ENCODE measurements at places on chromosomes 7 and 10. TPM values are rescaled to one million over a fixed set of nuclear protein-coding genes. Genes with fewer than 3 reads are reported as not detected.

Gene MTPN
- 110 TPM for total RNA-seq

- no peak overlapping the region for H3K4me3 ChIP-seq
- no peaks in the 10 kb centered on the region for H3K4me1 ChIP-seq
- no peaks in the 10 kb centered on the region for H3K27me3 ChIP-seq
- H3K36me3 ChIP-seq: no peaks in the 10 kb centered on the region
These were observed 708.9 kb downstream of the POM121L12 start for GRCh38 chr7:53744403-53744760.

DNA sequence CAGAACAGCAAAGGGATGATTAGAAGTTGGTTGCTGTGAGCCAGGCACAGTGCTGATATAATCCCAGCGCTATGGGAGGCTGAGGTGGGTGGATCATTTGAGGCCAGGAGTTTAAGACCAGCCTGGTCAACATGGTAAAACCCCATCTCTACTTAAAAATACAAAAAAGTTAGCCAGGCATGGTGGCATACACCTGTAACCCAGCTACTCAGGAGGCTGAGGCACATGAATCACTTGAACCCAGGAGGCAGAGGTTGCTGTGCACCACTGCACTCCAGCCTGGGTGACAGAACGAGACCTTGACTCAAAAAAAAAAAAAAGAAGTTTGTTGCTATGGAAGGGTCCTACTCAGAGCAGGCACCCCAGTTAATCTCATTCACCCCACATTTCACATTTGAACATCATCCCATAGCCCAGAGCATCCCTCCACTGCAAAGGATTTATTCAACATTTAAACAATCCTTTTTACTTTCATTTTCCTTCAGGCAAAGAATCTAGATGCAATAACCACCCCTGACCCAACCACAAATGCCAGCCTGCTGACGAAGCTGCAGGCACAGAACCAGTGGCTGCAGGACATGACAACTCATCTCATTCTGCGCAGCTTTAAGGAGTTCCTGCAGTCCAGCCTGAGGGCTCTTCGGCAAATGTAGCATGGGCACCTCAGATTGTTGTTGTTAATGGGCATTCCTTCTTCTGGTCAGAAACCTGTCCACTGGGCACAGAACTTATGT, 4.1 kb downstream of the IL6 start:
- H3K4me3 ChIP-seq: no peak overlapping the region
- DNase-seq: peak; percentile 59
- H3K36me3 ChIP-seq: no peaks in the 10 kb centered on the region

DNA sequence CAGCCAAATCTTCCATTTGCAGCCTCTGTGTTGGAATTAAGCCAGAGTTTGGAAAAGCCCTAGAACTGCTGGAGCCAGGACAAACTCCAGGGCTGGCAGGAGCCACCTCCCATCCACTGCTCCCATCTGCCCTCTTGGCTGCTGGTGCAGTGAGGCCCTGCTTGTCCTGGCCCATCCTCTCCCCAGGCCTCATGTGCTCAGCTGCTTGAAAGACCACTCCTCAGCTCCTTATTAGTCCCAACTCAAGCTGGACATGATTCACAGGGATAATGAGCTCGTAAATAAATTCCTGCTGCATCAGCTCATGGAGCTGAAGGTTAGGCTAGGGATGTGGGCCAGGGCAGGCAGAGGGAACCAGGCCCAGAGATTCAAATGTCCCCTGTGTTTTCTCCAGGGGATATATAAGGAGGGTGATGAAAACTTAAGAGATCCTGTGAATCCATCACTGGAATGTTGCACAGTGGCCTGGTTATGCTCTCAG, 282.8 kb downstream of the RPS24 start:
- DNase-seq: no peak
- H3K4me1 ChIP-seq: peaks cover 9% of the 10 kb centered on the region
- no peaks in the 10 kb centered on the region for H3K36me3 ChIP-seq
- H3K4me3 ChIP-seq: no peak overlapping the region
- no peak overlapping the region for H3K27ac ChIP-seq
- H3K27me3 ChIP-seq: no peaks in the 10 kb centered on the region

- no peaks in the 10 kb centered on the region for H3K4me1 ChIP-seq
- H3K4me3 ChIP-seq: no peak overlapping the region
- H3K27me3 ChIP-seq: peaks cover 44% of the 10 kb centered on the region
- no peaks in the 10 kb centered on the region for H3K36me3 ChIP-seq
- no peak overlapping the region for H3K27ac ChIP-seq
These were observed 353 bp downstream of the MOGAT3 start for GRCh38 chr7:101200504-101200861.

- DNase-seq: no peak
- H3K36me3 ChIP-seq: no peaks in the 10 kb centered on the region
- no peaks in the 10 kb centered on the region for H3K4me1 ChIP-seq
- H3K4me3 ChIP-seq: no peak overlapping the region
- no peaks in the 10 kb centered on the region for H3K27me3 ChIP-seq
- no peak overlapping the region for H3K27ac ChIP-seq
These were observed 26.0 kb upstream of the GLI3 start for GRCh38 chr7:42262964-42263363.

GRCh38 chr10:46267132-46267985, 19.4 kb upstream of the ANTXRL start:
- H3K27me3 ChIP-seq: no peaks in the 10 kb centered on the region
- no peak for DNase-seq
- no peak overlapping the region for H3K4me3 ChIP-seq
- no peak overlapping the region for H3K27ac ChIP-seq
- H3K36me3 ChIP-seq: no peaks in the 10 kb centered on the region
- peaks cover 9% of the 10 kb centered on the region for H3K4me1 ChIP-seq

- H3K4me3 ChIP-seq: no peak overlapping the region
- H3K36me3 ChIP-seq: peaks cover 3% of the 10 kb centered on the region
- no peaks in the 10 kb centered on the region for H3K27me3 ChIP-seq
- no peak overlapping the region for H3K27ac ChIP-seq
These were observed 930 bp downstream of the GARIN1A start for GRCh38 chr7:128672927-128673517.

Gene ENKUR
- not detected for total RNA-seq

Gene MCM10
- total RNA-seq: 4.8 TPM

DNA sequence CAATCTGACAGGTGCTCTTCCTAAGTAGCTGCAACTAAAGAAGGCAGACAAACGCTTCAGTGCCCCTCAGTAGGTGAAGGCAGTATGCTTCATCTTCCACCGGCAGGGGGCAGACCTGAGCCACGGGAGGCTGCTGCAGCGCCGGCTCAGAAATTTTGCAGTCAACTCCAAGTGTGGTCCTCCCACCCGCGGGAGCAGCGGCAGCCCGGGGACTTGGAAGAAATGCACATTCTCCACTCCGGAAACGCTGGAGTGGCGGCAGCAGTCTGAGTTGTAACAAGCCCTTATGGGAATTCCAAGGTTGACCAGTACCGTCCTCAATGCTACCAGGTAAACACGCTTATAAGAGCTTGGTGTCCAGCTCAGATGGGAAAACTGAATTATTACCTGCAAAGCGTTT, 3.4 kb downstream of the IGFBP3 start:
- peaks cover 54% of the 10 kb centered on the region for H3K27me3 ChIP-seq
- H3K4me1 ChIP-seq: peaks cover 5% of the 10 kb centered on the region
- H3K27ac ChIP-seq: no peak overlapping the region
- peak; percentile 80 for DNase-seq

DNA sequence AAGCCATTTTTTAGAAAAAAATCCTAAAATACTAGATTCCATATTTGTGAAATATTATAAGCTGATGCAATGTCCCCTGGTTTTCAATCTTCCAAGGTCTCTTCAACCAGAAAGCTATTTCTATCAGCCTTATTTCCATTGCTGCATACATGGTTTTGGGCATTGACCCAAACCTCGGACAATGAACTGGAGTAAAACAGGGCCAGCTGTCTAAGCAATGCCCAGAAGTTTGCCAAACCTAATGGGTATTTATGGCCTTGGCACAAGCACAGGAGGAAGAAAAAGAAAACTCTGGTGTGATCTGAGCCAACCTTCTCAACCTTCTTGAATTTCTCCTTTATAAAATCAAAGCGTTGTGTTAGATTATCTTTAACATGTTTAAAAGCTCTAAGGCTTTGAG, 402.3 kb downstream of the DNAJB9 start:
- H3K4me3 ChIP-seq: no peak overlapping the region
- H3K27ac ChIP-seq: no peak overlapping the region
- H3K4me1 ChIP-seq: no peaks in the 10 kb centered on the region
- peak; percentile 0 for DNase-seq

GRCh38 chr10:69281507-69282413, 3.5 kb downstream of the HK1 start:
- H3K27ac ChIP-seq: no peak overlapping the region
- no peaks in the 10 kb centered on the region for H3K36me3 ChIP-seq
- H3K27me3 ChIP-seq: no peaks in the 10 kb centered on the region
- no peak overlapping the region for H3K4me3 ChIP-seq
- H3K4me1 ChIP-seq: peaks cover 14% of the 10 kb centered on the region

DNA sequence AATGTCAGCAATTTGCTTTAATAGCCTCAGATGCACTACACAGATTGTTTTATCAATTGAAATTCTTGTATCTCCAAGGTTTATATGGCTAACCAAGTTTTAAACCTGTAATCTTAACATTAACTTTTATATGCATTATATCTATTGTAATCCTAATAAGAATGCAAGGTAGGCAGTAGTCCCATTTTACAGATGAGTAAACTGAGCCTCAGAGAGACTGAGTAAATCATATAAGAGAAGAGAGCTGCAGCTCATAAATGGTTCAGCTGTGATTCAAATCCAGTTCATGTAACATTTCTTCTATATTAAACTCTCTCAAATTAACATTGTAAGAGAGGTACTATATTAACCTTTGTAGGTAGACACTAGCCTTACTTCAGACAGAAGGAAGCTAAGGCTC, 44.0 kb downstream of the MALSU1 start:
- no peaks in the 10 kb centered on the region for H3K27me3 ChIP-seq
- no peak overlapping the region for H3K27ac ChIP-seq
- H3K4me1 ChIP-seq: no peaks in the 10 kb centered on the region
- no peak for DNase-seq
- H3K4me3 ChIP-seq: no peak overlapping the region
- H3K36me3 ChIP-seq: peaks cover 81% of the 10 kb centered on the region

DNA sequence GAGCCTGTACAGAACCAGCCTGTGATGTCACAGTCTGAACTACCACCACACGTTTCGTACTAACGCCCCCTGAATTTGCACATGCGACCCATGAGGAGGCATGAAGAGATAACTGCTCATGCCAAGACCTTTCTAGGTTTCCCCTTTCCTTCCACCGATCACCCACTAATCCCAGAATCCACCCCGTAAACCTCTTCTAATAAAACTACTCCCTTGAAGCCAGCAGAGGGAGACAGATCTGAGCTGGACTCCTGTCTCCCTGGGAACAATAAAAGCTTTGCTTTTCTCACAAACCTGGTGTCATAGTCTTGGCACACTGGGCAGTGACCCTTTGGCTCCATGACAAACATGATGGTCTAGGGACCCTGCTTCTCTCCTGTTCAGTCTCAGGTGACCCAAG, 144.5 kb downstream of the FRMD4A start:
- H3K27me3 ChIP-seq: no peaks in the 10 kb centered on the region
- H3K4me1 ChIP-seq: no peaks in the 10 kb centered on the region

DNA sequence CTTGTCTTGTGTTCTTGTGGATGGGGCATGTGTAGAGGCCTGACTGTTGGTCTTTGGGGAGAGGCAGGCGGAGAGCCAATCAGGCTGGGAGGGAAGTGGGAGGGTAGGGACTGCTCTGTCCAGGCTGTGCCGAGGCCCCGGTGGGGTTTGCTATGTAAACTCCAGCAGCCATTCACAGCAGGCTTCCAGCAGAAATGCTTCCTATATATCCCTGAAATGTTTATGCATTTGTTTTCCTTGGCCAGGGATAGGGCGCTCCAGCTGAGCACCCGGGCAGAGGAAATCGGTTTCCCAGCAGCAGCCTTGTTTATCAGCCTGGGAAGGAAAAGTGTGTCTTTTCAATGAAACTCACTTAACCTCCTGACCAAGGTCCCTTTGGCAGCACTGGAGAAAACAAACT, 18.3 kb upstream of the AQP1 start:
- peak; percentile 87 for DNase-seq
- no peaks in the 10 kb centered on the region for H3K36me3 ChIP-seq
- peaks cover 16% of the 10 kb centered on the region for H3K4me1 ChIP-seq
- H3K4me3 ChIP-seq: no peak overlapping the region
- H3K27ac ChIP-seq: no peak overlapping the region

GRCh38 chr7:6546498-6547251, 4.6 kb downstream of the GRID2IP start:
- DNase-seq: no peak
- H3K4me1 ChIP-seq: no peaks in the 10 kb centered on the region
- H3K27me3 ChIP-seq: no peaks in the 10 kb centered on the region
- no peak overlapping the region for H3K27ac ChIP-seq

Gene TRPV5
- total RNA-seq: not detected

- no peak for DNase-seq
- H3K27ac ChIP-seq: no peak overlapping the region
- H3K4me1 ChIP-seq: no peaks in the 10 kb centered on the region
- H3K36me3 ChIP-seq: no peaks in the 10 kb centered on the region
- no peak overlapping the region for H3K4me3 ChIP-seq
These were observed 43.1 kb downstream of the CDH23 start for GRCh38 chr10:71439670-71440425.

Gene SAP25
- 1.5 TPM for total RNA-seq

GRCh38 chr7:98934267-98934666, 55.9 kb downstream of the TRRAP start:
- peak overlapping the region; percentile 57 for H3K27ac ChIP-seq
- peaks cover 82% of the 10 kb centered on the region for H3K36me3 ChIP-seq
- no peak overlapping the region for H3K4me3 ChIP-seq

DNA sequence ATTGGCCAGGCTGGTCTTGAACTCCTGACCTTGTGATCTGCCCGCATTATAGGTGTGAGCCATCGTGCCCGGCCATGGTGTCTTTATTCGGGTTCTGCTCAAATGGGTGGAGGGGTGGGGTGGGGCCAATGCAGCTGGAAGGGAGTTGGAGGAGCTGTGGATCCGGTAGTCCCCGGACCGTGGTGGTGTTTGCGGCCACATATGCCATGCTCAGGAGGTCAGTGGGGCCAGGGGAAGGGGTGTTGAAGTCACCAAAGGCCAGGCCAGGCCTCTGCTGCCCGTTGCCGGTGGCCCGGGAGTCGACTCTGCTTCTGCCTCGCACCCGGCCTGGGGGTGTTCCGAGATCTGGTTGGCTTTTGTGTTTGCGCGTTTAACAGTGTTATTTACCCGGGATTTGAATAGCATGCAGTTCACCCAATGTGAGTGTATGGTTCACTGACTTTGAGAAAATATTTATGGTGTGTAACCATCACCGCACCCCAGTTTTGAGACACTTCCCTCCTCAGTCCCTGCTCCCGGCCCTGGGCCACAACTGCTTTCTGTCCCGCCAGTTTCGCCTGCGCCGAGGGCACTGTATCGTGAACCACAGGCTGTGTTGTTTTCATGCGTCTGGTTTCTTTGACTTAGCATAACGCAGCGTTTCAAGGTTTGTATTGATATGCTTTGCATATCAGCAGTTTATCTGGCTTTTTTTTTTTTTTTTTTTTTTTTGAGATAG, 10.7 kb downstream of the INPP5A start:
- H3K27me3 ChIP-seq: no peaks in the 10 kb centered on the region
- DNase-seq: no peak
- no peaks in the 10 kb centered on the region for H3K36me3 ChIP-seq
- no peak overlapping the region for H3K27ac ChIP-seq
- peaks cover 8% of the 10 kb centered on the region for H3K4me1 ChIP-seq
- H3K4me3 ChIP-seq: no peak overlapping the region

Data from cardiac muscle cell (in vitro differentiated cells and primary cell).